MG63 (cell line): ENCODE measurements at places on chromosomes 6 and 20. TPM values are rescaled to one million over a fixed set of nuclear protein-coding genes. Genes with fewer than 3 reads are reported as not detected.

Gene ADGRF5
- not detected in 2 replicates for total RNA-seq

Gene CNBD2
- 3.4 TPM in 1 of 2 replicates, not detected in the other for total RNA-seq

Gene ANKRD6
- total RNA-seq = 0.27 and 7.1 TPM in 2 replicates

Gene WFDC5
- not detected in 2 replicates for total RNA-seq

Gene BPI
- total RNA-seq = not detected in 2 replicates

Gene UBD
- not detected in 2 replicates for total RNA-seq

Gene TRIM40
- total RNA-seq = not detected in 2 replicates

Gene SPATA2
- 0.56 and 0.72 TPM in 2 replicates for total RNA-seq

Gene CRISP3
- not detected in 2 replicates for total RNA-seq

DNA sequence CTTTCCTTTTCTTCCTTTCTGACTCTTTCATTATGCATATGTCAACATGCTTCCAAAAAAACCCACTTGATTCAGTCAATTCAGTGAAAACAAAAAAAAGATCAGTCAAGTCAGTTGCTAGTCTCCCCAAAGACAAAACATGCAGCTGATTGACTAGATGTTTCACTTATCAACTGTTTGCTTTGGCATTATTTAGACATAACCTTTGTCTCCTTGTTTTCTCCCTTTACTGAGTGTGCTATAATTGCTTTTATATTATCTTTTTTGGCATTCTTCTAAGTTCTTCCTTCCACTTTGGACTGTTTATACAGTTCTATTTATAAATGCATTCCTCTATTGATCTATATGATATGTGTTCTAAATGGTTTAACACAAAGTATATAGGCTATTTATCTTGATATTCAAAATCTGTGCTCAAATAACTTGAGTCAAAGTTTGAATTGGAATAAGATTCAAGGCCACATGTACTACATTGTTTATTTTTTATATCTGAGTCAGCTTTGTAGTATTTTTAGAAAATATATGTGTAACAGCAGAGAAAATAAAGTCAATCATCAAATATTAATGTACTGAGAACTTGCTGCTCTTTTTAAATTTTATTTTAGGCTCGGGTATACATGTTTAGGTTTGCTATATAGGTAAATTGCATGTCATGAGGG lies 260.5 kb downstream of the CENPW start:
- no peak for DNase-seq

GRCh38 chr20:45959126-45959525 lies 12.9 kb downstream of the ZNF335 start:
- no peak for DNase-seq

DNA sequence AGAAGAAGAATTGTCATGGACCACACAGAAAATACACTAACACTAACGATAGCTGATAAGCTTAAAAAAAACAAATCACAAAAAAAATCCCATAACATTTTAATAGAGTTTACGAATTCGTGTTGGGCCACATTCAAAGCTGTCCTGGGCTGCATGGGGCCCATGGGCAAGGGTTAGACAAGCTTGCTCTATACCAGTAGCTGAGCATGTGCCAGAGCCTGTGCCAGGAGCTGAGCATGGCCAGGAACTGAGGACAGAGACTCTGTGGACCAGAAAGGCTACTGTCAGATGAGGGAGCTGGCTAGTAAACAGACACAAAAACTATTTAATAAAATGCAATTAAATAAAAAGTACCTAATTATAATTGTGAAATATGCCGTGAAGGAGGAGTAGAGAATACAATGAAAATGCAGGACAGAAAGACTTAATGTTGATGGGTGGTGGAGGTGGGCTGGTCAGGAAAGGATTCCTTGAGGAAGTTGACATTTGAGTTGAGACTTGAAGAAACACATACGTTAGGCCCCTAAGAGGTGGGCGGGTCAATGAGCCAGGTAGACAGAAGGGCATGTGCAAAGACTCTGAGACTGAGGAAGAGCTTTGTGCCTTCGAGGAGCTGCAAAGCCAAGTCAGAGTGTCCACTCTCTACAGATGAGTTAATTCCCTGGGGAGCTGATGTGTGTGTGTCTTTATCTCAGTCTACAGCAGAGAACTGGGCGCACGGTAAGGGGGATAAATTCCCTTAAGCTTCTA lies 66.1 kb downstream of the JPH2 start:
- DNase-seq = no peak

DNA sequence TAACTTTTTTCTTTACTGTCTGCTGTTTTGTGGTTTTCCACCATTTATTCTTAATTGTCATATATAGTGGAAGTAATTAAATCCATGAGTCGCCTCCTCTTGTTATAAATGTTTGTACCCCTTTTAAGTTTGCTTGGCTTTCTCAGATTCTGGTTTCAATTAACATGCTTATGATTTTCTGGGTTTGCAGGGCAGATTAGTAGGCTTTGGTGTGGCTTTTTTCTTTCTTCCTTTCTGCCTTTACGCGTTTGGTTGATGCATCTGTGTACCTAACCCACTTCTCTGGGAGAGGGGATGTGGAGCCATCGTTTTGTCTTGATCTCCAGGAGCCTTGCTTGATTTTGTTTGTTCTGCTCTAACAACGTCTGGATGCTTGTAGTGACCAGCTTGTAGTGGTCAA lies 100.4 kb downstream of the JARID2 start:
- no peak for DNase-seq

DNA sequence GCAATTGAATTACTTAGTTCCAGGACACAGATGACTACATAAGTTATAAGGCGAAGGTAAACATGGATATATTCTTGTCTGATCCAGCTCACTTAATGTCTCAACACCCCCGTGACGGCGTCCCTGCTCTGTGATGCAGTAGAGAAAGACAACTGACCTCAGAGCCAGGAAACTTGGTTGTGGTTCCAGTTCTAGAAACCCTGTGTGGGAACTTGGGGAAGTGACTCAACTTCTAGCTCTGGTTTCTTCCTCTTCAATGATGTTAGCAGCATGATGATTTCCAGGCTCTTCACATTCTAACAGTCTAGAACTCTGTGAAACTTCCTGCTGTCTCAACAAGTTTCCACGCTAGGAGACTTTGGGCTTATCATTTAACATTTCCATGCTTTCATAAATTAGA lies 18.4 kb downstream of the LAMA4 start:
- DNase-seq = no peak

DNA sequence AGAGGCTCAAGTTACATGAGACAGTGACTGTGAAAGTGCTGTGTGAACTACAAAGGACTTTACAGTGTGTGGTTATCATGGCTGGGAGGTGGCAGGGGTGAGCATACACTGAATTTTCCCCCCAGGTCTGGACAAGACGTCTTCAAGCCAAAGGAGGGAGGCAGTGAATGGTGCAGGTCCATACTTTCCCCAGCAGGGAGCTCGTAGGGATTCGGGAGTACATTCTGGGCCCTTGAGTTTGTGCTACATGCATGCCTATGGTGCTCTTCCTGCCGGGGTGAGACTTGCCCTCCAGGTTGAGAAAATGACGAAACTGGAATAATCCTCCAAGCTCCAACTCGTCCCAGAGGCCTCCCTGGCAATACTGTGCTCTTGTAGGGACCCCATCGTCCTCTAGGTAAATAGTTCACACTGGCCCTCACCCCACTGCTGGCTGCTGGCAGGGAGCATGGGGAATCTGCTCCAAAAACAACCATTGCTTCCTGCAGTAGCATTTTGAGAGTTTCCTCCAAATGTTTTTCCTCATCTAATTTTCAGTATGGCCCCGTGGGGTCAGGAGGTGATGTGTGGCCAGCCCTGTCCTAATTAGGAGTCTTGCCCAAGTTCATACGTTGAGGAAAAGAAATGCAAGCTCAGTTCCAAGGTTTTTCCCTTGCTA lies 57.6 kb downstream of the ZNF831 start:
- no peak for DNase-seq

GRCh38 chr6:40276141-40276540 lies 311.0 kb downstream of the LRFN2 start:
- no peak for DNase-seq

GRCh38 chr6:131065112-131065823 lies 2.2 kb upstream of the EPB41L2 start:
- peak; percentile 19 for DNase-seq

GRCh38 chr6:98787961-98788360 lies 46.4 kb upstream of the POU3F2 start:
- no peak for DNase-seq

DNA sequence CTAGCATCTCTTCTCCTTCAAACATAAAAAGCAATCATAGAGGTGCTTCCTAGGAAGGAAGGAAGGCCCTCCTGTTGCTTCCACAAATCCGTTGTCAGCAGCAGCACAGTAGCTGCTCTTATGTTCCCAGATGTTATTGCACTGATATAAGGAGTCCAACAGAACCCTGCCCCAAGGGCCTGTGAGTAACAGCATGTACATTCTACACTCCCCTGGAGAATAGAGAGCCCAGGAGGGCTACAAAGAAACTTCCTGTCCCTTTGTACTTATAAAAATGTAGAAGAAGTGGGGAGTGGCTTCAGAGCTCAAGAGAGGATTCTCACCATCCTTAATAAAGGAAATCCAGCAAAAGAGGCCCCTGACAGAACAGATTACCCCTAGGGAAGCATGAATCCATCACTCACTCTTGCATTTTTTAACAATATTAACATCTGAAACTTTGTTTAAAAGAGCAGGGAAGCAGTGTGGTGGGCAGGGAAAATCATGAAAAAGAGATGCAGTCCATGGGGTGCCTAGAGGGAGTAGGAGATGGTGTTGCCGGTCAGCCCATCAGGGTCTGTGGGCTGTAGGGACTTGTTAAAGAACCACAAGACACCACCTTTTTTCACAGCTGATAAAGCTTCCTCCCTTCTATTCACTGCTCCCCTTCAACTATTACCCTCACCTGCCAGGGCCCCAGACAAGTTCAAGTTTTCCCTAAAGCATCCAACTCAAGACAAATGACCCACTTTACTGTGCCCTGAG lies 104.5 kb upstream of the ADGRF1 start:
- no peak for DNase-seq

DNA sequence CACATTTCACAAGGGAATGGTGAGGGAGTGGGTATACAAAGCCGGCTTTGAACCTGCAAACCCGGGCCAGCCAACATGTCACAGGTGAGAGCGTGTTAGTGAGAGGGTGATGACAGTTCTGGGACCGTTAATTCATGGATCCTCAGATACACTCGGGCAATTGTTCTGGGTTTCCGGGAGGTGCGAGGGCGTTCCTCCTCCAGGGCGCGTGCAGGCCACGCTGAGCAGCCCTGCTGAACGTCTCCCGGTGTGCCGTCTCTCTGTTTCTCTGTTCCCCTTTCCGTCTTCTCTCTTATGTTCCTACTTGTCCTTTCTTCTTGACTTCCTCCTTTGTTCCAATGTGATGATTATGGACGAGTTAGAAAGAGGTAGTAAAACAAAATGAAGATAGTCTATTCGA lies 130.0 kb upstream of the GMDS start:
- DNase-seq = no peak

GRCh38 chr20:32535316-32535952 lies 49.7 kb downstream of the NOL4L start:
- DNase-seq = no peak

- DNase-seq = peak; percentile 38
Measured at GRCh38 chr6:170295510-170296422, 4.9 kb upstream of the DLL1 start.

GRCh38 chr6:78844899-78845298 lies 22.5 kb upstream of the IRAK1BP1 start:
- no peak for DNase-seq

DNA sequence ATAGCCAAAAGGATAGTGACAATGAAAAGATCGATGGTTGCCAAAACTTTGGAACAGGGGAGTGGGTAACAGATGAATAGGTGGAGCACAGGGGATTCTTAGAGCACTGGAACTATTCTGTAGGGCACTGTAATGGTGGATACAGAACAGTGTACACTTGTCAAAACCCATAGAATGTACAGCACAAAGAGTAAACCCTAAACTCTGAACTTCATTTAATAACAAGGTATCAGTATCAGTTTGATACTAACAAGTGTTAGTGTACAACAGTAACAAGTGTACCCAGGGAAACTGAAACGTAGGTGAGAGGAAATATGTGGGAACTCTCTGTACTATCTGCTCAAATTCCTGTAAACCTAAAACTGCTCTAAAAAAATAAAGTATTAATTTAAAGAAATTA lies 179.2 kb downstream of the HACE1 start:
- no peak for DNase-seq

DNA sequence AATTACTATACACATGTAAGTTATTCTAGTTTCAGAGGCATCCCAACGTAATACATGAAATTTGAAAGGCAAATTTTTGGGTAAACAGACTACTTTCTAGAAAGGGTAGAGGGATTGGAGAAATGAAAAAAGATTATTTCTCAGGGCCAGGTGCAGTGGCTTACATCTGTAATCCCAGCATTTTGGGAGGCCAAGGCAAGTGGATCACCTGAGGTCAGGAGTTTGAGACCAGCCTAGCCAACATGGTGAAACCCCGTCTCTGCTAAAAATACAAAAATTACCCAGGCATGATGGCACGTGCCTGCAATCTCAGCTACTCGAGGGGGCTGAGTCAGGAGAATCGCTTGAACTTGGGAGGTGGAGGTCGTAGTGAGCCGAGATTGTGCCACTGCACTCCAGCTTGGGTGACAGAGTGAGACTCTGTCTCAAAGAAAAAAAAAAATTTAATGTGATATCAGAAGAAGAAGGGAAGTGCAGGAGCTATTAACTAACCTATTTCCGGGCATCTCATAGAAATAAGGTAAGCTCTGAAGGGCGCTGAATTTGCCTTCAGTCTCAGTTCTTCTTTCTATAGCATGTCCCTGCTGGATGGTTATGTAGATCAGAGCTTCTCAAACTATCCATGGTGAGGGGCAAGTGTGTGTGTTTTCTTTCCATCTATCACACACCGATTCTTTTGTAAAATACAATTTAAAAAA lies 100.3 kb upstream of the MTHFD1L start:
- no peak for DNase-seq

- DNase-seq = peak; percentile 87
Measured at GRCh38 chr20:62143081-62143956, at the start of the genes PSMA7 and SS18L1. Gene PSMA7, minus strand, starts transcription at chr20:62143394. Its CDS starts 91 bp downstream, at chr20:62143303. Gene SS18L1, plus strand, starts transcription at chr20:62143769. Its CDS starts 52 bp downstream, at chr20:62143821.

DNA sequence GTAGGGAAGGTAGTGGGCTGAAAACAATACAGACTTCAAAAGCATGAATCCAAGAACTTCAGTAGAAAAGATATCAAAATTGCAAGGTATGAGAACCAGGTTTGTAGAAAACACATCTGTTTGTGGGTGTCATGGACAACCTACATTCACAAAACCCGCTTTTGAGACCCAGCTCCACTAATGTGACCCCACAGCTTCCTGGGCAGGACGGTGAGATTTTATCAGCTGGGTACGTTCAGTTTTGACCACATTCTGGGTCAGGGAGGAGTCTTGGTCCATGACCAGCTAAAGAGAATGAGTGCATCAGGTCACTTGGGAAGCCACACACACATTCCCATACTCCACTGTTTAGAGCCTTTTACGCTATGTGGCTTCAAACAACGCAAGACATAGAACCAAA lies 77.1 kb downstream of the BCAS1 start:
- DNase-seq = no peak

- DNase-seq = no peak
Measured at GRCh38 chr6:47420394-47421371, 56.9 kb upstream of the CD2AP start.

DNA sequence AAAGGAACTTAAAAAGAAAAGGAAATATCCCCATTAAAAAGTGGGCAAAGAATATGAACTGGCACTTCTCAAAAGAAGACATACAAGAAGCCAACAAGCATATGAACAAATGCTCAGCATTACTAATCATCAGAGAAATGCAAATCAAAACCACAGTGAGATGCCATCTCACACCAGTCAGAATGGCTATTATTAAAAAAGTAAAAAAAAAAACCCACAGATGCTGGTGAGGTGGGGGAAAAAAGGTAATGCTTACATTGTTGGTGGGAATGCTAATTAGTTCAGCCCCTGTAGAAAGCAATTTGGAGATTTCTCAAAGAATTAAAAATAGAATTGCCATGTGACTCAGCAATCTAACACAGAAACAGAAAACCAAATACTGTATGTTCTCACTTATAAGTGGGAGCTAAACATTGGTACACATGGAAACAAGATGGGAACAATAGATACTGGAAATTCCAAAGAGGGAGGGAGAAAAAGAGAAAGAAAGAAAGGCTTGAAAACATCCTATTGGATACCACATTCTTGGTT lies 437.1 kb downstream of the GRIK2 start:
- no peak for DNase-seq
